Ascending aorta (tissue), 2 donors: ENCODE measurements at places on chromosomes 6 and 20.

- DNase-seq: no peak
Observed at GRCh38 chr6:12024216-12024615, 12.1 kb downstream of the HIVEP1 start.

DNA sequence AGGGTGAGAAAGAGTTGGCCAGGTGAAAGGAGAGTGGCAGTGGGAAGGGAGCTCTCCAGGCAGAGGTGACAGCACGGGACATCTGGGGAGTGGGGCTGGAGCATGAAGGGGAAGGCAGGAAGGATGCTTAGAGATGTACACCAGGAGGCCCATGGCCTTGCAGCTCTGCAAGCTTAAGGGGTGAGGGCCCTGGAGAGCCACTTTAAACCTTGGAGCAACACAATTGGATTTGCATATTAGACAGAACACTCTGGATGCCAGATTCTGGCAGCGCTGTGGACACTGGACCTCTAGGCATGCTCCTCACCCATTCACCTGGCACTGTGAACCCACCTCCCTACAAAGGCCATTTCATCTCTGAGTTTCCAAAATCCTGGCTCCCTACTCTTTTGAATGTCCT, 3.7 kb upstream of the CD40 start:
- DNase-seq: no peak

DNA sequence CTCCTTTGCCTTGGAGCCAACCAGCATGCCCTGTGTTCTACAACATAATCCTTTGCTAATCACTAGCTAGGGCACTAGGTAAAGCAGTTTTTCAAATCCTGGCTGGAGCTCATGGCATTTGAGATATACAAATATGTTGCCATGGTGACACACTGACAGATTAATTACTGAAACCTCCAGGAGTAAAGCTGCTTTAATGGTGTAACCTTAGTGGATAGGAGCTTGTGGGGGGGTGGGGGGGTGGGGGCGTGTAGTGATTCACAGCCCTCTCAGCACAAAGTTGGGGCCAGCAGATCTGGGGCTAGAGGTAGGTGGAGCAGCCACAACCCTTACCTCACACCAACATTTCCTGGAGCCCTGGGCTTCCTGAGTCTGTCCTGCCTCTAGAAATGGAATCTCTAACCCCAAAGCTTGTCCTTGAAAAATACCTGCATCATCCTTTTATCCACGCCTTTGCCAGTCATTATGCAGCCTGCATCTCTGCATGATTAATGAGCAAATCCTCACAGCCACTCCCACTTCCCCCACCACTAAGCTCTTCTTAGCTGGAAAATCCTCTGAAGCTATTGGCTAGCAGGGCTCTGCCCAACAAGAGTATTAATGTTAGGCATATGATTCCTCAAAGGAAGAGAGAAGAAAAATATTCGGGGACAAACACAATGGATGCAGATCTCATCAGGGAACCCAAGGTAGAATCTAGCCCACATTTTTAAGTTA, 84.5 kb upstream of the PRND start:
- DNase-seq: no peak

GRCh38 chr20:61973515-61974356, 91.9 kb downstream of the TAF4 start:
- no peak for DNase-seq

DNA sequence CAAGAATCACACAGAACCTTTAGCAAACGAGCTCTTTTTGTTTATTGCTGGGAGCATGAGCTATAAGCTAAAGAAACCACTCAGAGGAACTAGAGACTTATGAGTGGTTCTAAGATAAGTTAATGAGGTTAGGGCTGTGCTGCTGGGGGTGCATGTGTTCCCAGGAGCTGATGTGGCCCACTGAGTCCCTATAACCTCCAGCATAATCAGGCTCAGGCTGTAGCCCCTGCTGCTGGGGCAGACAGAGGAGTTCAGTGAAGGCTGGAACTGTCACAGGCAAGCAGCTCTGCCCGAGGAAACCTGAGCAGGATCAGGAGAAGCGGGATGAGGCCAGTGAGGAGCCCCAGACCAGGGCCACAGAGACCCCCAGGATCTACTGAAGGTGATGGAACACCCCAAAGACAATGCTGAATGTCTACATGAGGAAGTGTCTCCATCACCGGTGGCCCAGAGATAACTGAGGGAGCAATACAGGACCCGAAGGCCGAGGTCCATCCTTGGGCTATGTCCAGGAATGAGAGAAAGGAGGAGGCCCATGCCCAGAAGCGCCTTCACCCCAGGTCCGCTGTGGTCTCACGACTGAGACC, 17.3 kb downstream of the TUBB2B start:
- DNase-seq: no peak

DNA sequence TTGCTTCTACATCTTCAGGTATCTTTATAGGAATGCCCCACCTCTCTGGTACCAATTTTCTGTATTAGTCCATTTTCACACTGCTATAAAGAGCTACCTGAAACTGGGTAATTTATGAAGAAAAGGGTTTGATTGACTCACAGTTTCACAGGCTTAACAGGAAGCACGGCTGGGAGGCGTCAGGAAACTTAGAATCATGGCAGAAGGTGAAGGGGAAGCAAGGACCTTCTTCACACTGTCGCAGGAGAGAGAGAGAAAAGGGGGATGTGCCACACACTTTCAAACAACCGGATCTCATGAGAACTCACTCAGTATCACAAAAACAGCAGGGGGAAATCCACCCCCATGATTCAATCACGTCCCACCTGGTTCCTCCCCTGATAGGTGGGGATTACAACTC, 24.4 kb upstream of the LY86 start:
- no peak for DNase-seq

- no peak for DNase-seq
Observed at GRCh38 chr6:84618046-84618752, 146.2 kb downstream of the TBX18 start.

DNA sequence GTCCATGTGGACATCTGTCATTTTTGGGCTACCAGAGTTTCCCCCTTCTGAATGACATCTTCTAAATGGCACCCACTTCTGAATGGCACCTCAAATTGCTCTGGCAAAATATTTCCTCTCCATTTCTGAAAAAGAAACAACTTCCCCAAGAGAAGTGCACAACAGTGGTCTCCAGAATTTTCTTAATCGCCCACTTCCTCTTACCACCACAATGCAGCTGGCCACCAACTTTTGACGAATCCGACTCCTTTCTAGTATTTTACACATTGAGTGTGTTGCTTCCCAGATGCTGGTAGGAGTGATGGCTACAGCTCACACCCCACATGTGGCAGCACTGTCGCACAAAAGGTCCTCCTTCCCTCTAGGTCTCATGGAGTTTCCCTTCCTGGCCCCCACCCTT, 216.1 kb downstream of the FOXA2 start:
- no peak for DNase-seq

GRCh38 chr20:45041464-45042337, 59.2 kb downstream of the KCNS1 start:
- no peak for DNase-seq

DNA sequence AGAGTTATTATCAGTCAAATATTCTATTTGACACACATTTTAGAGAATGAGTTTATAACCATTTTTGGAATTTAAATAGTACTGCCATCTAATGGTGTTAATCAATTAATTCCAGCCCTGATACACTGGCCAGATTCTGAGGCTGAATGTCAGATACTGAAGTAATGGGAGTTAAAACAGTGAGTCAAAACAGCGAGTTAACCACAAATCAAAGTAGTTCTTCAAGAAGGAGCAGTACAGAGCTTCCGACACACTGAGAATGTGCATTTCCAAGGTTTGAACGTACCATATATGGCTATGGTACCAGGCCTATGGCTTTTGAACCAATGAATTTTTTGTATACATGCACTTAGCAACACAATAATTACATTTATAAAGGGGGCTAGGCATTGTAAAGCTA, 11.3 kb upstream of the CEP43 start:
- DNase-seq: no peak

DNA sequence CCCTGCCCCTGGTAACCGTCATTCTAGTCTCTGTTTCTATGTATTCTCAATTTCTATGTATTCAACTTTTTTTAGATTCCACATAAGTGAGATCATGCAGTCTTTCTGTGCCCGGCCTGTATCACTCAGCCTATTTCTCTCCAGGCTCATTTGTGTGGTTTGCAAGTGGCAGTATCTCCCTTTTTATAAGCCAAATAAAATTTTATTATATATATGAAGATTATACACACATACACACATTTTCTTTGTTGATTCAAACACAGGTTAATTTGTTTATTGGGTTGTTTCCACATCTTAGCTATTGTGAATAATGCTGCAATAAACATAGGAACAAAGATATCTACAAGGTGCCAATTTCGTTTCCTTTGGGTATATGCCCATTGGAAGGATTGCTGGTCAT, 571.7 kb downstream of the DHX35 start:
- no peak for DNase-seq

DNA sequence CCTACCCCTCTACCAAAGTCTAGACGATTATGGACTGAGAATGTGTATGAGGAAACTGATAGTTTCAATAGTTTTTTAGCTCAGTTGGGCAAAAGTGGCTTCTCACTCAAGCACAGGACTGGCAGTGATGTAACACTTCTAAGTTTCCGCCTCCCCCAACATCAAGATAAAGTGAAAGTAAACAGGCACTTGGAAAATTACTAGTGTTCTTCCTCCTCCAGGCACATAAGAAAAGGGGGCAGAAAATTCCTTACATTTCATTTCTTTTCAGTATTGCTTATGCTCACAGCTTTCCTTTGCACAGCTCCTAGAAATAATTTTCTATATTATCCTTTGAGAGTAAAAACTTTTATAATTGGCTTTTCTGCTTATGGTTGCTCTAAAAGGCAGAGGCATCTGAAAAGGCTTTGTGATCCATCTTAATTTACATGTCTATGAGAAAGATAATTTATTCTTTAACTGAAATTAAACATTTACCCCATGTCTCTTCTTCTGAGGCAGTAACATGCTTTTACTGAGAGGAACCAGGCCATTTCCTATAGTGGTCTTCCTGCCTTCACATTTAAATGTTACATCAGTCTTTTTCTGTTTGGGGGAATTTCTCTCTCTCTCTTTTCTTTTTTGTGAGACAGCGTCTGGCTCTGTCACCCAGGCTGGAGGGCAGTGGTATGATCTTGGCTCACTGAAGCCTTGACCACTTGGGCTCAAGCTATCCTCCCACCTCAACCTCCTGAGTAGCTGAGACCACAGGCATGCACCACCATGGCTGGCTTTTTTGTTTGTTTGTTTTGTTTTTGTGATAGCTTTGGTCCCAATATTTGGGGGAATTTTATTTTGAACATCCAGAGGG, 65.0 kb upstream of the EEF1A1 start:
- DNase-seq: no peak
